NCI-H510A (cell line): ENCODE measurements at places on chromosomes 1 and 21.

GRCh38 chr1:100847361-100848082 is 47.1 kb downstream of the EXTL2 start:
- no peak for DNase-seq

DNA sequence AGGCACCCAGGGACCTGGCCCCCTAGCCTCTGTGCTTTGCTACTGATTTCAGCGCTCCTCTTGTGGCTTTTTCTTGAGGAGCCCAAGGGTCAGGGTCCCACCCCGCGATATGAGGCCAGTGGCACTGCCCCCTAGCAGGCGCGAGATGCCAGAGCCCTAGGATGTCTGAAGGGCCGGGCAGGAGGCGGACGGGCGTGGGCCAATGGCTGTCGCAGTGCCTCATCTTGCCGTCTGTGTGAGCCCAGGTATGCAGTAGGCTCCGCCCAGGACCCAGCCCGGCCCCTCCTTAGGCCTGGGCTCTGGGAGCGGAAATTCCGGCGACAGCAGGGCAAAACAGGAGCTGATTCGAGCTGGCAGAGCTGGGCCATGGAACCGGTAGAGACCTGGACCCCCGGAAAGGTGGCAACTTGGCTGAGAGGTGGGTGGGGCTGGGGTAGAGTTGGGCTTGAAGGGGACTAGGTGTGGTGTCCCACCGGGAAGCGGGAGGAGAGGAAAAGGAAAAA is at the start of gene CNKSR1:
TSS of gene CNKSR1 (plus strand) at position 310 of the 503 bp plus-strand sequence. CDS start at position 367, 57 bp downstream.
- peak; percentile 81 for DNase-seq

- DNase-seq: no peak
These were observed 78.0 kb downstream of the PTPN14 start for GRCh38 chr1:214473387-214473786.

- no peak for DNase-seq
These were observed 60.3 kb downstream of the KCNJ6 start for GRCh38 chr21:37855647-37856625.

DNA sequence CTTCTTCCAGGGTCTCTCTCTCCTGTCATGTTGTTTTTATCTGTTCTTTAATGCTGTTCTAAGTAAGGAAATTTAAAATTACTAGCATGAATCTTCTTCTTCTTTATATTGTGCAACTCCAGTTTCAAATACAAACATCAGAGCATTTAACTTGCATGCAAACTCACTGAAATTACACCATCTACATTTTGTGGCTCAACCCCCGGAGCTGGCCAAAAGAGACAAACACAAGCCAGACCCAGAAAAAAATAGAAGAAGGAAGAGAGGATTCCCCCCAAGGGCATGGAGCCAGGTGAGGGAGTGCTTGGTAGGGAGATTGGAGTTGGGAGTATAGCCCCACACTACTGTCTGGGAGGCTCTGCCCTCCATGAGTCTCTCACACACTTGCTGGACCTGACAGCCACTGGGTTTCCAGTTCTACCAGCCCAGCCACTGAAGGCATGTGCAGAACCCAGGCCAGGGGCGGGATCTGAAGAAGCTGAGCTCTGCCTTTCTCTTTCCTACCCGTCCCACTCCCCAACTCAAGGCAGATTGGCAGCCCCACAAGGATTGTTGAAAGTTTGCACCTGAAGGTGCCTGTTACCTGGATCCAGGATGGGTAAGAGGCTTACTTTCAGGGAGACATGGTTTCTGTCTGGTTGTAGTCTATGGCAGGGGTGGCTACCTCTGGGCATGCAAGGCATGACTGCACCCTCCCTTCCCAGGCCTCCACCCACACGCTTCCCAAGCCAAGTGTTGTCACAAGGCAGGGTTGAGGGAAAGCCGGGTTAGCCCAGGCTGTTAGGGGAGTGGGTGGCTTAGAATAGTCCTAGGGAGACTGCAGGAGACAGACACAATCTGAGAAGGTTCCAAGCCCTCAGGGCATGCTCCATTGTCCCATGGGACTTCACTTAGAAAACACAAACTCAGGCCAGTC is 297.2 kb downstream of the TGFB2 start:
- DNase-seq: no peak

DNA sequence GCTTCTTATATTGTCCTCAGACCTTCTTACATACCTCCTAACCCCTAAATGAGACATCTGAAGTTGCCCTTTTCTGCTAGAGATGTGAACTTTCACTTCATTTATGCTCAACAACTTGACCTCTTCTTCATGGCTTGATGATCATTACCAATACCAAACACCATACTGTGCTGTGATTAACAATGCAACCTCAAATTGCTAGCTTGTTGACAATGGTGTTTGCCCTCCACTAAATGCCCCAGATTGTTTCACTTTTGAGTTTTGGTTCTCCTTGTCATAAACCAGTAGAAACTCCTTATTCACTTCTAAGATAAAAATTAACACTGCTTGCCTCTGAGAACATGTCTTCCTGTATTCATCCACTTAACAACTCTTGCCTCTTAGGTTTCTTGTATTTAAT is 5.6 kb downstream of the JAK1 start:
- no peak for DNase-seq

GRCh38 chr1:12757836-12758235 is 11.8 kb downstream of the CFAP107 start:
- no peak for DNase-seq

DNA sequence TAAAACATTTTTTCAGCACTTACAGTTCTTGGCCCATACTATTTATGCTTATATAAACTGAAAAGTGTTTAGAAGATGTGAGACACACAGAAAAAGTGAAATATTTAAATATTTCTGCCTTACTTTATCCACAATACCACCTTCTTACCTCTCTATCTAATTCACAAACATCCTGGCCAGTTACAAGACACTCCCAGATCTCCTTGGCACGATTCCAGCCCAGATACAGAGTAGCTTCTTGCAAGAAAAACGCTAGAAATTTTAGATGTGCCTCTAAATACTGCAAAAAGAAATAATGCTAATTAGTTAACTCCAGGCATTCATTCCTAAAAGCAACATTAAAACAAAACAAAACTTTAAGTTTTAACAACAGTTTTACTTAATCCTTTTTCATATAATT is 68.4 kb downstream of the USP24 start:
- no peak for DNase-seq

DNA sequence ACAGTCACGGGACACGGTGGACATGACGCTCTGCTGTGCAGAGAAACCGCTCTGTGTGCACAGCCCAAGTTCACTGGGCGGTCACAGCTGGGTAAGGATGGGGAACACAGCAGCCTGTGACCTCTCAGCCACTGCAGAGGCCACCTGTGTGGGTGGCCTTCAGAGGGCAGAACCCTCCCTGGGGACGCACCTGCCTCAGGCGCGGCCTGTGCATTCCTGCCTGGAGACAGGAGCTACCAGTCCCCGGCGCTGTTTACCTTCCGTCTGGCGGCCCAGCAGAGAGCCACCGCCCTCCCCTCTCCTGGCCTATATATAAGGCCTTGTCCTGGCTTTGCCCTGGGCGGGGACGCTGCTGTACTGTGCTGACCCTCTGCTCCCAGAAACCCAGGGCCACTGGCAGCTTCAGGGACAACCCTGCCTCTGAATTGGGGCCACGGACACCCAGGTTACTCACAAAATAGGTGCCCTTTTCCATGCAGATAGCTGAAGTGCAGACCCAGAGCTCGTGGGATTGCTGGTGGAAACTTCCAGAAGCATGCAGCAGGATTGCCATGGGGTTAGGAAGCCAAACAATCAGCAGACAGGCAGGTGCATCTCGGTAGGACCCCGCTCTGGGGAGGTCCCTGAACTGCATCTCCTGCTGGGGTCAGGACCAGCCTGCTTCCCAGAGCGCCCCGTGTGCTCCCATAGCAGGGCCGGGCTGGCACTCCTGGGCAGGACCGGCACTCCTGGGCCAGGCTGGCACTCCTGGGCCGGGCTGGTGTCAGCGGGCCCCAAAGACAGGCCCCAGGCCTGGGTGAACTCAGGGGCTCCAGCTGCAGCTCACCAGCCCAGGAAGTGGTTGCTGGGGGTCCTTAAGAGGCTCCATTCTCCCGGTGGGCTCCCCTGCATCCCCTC is 83.6 kb downstream of the SIK1 start:
- peak; percentile 85 for DNase-seq

DNA sequence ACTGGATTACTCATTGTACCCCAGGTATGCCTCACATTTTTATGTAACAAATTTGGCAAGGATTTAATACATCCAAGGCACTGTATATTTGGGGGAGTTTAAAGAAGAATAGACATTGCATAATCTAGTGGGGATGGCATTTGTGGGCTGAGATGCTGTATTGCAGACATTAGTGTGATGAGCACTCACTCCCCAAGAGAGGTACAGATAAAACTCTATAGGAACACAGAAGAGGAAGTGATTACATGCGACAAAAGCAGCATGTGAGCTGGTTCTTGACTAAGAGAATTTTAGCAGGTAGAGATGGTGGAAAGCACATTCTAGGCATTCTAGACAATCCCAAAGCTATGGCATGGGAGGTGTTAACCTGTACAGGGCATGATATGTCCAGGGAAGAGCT is 24.2 kb upstream of the CDC14A start:
- no peak for DNase-seq

- DNase-seq: no peak
These were observed 220.5 kb downstream of the CENPF start for GRCh38 chr1:214823311-214824117.

- DNase-seq: no peak
These were observed 133.3 kb upstream of the F3 start for GRCh38 chr1:94674876-94675275.

GRCh38 chr1:57532299-57532698 is 108.4 kb upstream of the DAB1 start:
- no peak for DNase-seq

GRCh38 chr1:115648717-115649691 is 7.2 kb downstream of the VANGL1 start:
- DNase-seq: no peak

GRCh38 chr1:227306689-227307088 is 11.6 kb downstream of the CDC42BPA start:
- DNase-seq: no peak

DNA sequence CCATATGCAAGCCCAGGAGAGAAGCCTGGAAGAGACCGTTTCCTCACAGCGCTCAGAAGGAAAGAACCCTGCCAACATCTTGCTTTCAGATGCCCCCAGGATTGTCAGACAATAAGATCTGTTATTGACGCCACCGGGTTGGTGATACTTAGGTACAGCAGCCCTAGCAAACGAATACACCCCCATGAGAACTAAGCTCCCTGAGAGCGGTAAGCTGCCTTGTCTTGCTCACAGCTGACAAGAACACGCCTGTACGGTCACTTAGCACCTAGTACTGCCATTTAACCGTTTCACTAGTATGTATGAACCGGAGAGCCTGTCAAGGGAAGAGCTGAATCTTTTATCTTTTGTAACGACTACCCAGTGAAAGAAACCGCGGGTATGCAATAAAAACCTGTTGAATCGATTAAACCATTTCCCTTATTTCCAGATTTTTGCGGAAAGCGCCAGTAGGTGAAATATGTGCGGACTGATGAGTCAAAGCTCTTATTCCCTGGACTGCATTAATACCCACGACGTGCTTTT is 619 bp upstream of the ZBTB8B start:
- no peak for DNase-seq

- no peak for DNase-seq
These were observed 58.9 kb upstream of the LAPTM5 start for GRCh38 chr1:30816211-30817076.

- DNase-seq: no peak
These were observed 355.1 kb downstream of the AJAP1 start for GRCh38 chr1:5009376-5010065.

DNA sequence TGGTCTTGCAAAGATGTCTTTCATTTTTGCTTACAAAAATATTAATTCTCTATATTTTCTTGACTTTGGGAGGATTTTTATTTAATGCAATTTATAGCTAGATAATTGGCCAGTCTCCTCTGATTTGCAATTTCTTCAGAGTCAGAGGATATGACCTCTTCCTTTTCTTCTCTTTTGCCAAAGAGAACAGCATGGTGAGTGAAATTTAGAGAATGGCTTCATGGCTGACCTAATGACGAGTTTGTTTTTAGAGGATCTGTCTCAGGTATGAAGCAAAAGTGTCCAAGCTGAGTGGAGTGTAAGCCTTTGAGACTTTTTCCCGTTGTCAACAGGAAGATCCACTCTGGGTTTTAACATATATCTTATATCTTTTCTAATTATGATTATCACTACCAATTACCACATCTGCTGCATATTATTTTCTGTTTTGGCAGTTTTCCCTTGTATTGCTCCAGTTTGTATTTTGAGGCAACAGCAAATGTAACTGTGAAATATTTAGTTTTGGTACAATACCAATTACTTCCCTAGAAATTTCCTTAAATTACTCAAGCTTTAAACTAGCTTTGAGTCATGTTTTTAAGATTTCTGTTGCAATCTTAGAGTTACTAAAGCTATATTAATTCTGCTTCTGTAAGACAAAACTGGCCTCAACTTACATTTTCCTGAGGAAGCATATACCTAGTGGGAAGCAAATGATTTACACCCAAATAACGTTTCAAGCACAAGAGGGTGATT is 332.8 kb upstream of the ZRANB2 start:
- no peak for DNase-seq

GRCh38 chr1:117696561-117696960 is 90.7 kb downstream of the TENT5C start:
- DNase-seq: no peak
